ENCODE measurements at places on chromosomes 13 and 19.
A peak's percentile ranks its signal among the peaks of the same experiment; 100 is the strongest.

DNA sequence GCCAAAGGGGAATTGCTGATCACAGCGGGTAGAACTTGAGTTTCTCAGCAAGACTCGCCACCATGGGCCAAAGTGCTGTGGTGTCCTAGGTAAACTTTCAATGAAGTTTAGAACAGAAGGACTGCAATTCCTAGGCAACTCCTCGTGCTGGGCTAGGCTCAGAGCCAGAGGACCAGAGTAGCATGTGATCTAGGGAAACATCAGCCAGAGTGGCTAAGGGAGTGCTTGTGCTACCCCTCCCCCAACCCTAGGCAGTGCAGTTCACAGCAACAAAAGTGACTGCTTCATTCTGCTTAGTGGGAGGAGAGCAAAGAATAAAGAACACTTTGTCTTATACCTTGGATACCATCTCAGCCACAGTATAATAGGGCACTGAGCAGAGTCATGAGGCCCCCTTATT, 1658.6 kb upstream of the MIR17HG start:
- DNase-seq = no peak

- peak; percentile 90 for DNase-seq
Measured at GRCh38 chr19:45478454-45479238, 10.8 kb downstream of the FOSB start.

DNA sequence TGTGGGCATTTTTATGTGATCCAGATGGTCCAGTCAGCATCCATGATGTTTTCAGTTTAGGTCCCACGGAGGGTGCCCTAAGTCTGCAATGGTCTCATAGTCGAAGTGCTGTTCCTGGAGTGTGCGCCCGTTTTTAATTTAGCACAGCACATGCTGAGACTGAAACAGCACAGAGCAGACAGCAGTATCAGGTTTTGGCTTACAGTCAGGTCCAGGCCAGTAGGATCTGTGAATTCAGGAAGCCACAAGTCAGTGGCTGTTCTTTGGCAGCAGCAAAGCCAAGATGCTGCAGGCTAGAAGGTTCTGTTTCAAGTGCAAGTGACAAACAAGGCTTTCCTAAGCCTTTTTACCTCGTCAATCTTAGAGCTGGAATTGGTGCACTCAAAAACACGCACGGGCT, 18.3 kb downstream of the FBXO27 start:
- no peak for DNase-seq

DNA sequence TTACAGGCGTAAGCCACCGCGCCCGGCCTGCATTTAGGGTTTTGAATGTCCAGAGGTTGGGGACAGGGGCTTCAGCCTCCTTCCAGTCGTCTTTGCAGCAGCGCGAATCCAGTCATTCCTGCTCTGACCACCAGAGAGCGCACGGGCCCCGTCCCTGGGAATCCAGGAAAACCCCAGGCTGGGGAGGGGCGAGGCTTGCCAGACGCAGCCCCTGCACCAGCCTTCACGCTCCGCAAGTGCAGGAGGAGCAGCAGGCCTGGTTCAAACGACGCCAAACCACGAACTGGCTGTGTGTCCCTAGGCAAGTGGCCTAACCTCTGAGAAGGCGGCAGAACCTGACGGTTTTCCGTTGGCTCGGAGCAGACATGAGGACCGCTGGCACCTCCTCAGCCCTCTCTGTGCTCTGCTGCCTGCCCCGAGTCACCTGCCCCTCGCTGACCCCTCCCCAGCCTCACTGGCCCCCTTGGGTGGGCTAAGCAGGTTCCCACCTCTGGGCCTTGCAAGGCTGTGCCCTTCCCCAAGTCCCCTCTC, 2.0 kb upstream of the RNF126 start:
- peak; percentile 85 for DNase-seq

DNA sequence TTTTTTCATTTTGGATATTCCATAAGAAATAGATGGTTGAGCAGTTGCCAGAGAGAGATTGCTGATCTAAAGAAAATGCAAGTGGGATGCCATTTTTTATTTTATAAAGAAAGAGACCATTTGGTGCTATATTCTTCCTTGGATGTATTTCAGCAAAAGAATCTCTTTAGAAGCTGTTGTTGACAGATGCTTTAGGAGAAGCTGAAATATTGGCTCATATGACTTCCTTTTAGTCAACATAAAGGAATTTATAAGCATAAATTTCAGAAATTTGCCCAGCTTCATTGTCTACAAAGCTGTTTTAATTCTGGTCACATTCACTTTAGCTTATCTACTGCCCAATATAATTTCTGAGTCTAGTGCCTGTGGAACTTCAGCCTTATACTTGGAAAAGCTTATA, 36.9 kb downstream of the POLR1D start:
- DNase-seq = no peak

- no peak for DNase-seq
Measured at GRCh38 chr19:16877581-16877980, 11.2 kb upstream of the F2RL3 start.

DNA sequence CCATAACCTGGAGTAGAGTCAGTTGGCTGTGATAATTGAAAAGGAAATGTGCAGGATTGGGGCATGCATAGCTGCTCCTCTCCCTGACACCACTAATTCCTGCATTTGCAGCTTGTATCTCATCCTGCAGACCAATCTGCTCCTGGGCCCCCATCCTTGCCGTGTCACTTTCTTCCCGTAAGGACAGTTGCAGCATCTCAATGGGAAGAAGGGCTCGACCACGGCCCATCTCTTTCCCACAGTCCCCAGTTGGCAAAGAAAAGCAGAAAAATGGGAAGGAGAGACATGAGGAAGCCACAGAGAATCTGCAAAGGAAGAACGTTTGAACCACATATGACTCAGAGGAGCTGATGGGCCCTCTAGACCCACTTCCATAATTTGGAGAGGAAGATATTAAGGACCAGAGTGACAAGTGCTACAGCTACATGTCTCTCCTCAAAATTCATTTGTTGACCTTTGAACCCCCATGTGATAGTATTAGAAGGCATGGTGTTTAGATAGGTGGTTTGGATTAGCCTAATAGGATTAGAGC, 1.8 kb upstream of the SIGLEC12 start:
- no peak for DNase-seq

DNA sequence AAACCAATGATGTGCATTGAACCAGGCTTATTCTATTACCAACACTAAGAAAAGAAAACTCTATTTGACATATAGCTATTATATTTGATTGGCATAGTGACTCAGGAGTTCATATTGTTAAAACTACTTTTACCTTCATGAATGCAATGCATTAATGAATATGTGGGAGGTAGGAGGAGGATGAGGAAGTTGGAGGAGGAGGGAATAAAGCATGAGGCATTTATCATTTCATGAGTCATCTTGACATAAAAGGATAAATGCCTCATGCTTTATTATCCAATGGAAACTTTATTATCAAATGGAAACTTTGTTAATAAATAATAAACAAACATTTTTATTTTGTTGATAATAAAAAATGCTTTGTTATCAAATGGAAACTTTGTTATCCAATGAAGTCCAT, 116.5 kb downstream of the SPRY2 start:
- no peak for DNase-seq

DNA sequence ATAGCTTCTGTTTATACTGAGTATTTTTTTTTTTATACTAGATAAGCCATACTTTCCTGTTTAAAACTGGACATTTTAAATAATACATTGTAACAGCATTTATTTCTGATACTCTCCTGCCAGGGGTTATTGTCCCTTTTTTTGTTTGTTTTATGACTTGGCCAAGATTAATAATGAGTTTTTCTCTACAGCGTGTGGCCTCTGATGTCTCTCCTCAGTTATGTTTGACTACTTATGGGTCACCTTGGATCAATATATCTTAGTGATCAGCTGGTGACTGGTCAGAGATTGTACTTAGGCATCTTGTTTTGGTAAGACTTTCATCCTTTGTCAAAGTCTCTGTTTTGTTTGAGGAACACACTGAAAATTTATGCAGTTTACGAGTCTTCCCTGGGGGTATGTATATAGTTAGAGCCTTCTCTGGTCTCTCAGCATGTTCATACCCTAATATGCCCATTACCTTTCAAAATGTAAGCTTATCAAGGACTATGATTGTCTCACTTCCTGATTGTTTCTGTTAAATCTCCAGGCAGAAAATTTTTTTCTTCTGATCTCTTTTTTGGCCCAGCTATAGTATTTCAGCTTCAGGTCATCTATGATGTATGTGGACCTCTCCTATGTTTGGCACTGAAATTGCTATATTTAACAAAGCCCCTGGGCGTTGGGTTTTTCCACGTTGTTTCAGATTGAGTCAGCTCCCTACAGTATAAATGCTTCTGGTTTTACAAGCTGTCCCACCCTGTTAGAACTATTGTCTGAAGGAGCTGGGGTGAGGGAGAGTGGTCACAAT, 87.9 kb downstream of the URI1 start:
- no peak for DNase-seq

GRCh38 chr13:71591374-71591773, 275.6 kb downstream of the DACH1 start:
- no peak for DNase-seq

GRCh38 chr13:22262001-22262885, 591.4 kb downstream of the FGF9 start:
- no peak for DNase-seq

GRCh38 chr19:56312342-56312741, 2.3 kb downstream of the ZSCAN5A start:
- no peak for DNase-seq

GRCh38 chr13:36453516-36453915, 21.2 kb downstream of the CCNA1 start:
- DNase-seq = no peak

DNA sequence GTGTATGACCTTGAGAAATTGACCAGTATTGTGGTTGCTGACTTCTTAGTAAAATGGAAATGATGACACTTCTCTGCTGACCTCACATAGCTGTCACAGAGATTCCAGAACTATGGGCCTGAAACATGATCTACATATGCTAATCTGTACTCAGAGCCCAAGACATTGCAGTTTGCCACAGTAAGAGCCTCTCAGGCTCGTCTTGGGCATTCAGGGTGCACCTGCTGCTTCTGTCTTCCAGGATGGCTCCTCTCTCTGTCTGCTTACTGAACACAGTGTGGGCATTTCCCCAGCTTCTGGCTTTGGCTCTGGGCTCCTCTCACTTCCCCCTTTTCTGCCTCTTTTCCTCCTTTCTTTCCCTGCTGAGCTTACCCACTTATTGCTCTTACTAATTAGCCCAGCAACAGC, 22.3 kb upstream of the SLC46A3 start:
- DNase-seq = no peak

DNA sequence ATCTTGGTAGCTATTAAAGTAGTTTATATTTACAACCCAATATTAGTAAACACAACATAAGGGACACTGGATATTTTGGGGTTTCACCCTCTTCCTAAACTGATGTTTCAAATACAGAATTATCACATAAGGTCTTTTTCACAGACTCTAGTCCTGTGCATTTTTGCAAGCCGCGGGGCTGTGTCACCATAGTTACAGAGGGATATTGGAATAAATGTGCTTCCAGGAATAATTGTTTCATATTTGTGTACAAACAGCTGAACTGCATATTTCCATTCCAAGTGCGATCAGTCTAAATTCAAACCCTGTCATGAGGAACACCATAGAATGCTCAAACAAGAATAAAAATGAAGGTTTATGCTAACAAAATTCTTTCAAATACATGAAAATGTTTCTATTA, 762.5 kb upstream of the ARGLU1 start:
- no peak for DNase-seq

DNA sequence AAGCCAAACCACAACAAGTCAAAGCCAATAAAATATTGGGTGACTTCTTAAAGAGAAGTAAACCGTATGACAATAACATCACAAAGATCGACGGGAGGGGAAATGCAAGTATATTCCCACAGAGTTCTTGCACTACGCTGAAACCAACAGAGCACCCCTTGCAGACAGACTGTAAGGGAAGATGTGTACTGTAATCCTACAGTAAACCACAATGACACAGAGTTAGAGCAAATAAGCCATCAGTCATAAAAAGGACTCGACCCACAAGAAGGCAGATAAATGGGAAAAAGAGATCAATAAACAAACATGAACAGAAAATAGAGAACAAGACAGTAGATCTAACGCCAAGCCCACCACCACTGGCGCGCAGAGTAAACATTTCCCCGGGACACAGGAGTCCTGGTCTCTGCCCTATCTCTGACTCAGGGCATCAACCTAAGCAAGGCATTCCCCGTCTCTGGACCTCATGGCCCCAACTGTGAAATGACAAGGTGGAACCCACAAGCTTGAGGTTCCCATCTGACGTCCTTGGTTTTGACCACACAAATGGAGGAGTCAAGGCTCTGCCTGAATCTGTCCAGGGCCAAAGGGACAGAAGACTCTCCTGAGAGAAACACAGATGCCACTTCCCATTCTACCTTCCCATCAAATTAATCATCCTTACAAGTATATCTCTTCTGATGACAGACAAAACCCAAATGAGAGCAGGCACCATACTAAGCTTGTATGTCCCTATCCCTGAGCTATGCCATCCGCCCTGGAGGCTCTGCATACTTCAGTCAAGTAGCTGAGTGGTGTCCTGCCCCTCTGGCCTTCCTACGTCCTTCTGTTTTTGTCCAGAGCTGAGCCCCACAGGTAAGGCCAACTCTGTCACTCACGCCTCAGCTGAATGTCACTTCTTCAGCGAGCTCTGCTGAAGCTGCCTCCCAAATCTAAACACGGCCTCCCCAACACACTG, 15.0 kb downstream of the SAFB2 start:
- no peak for DNase-seq

- DNase-seq = no peak
Measured at GRCh38 chr13:98665638-98665995, 86.9 kb downstream of the SLC15A1 start.

DNA sequence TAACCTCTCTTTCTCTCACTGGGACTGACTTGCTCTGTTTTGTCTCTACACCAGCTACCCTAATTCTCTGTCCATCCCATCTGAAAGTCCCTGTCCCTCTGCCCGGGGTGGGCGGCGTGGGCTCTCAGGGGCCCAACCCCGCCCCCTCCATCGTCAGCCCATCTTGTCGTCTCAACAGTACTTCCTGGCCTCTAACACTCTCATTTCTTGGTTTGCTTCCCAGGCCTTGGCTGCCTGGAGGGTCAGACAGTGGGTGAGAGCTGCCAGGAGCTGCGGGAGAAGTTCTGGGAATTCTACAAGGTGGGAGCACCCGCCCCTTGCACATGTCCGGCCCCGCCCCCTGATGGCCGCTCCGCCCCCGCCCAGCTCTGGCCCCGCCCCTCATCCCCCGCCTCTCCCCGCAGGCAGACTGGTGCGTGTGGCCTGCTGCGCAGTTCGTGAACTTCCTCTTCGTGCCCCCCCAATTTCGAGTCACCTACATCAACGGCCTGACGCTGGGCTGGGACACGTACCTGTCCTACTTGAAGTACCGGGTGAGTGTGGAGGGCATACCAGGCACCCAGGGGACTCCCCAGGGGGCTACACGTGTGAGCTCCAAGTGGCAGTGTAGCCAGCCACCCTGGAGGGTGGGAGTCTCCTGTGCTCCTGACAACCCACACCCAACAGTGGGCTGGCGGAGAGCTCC, 1.7 kb downstream of the MPV17L2 start:
- peak; percentile 39 for DNase-seq

- DNase-seq = no peak
Measured at GRCh38 chr19:36898422-36898821, 17.7 kb downstream of the ZNF829 start.

- DNase-seq = no peak
Measured at GRCh38 chr13:53038993-53039392, 10.4 kb downstream of the OLFM4 start.

- DNase-seq = no peak
Measured at GRCh38 chr19:55101261-55101660, 16.2 kb downstream of the PPP1R12C start.
